ENCODE measurements at places on chromosomes 3 and 15. TPM values are rescaled to one million over a fixed set of nuclear protein-coding genes. Genes with fewer than 3 reads are reported as not detected.

GRCh38 chr3:133901083-133901482, 5.4 kb upstream of the RAB6B start:
- H3K27me3 ChIP-seq = peaks cover 62% of the 10 kb centered on the region
- no peak overlapping the region for H3K4me3 ChIP-seq
- H3K36me3 ChIP-seq = no peaks in the 10 kb centered on the region
- no peaks in the 10 kb centered on the region for H3K4me1 ChIP-seq

GRCh38 chr3:133377396-133377795, 22.5 kb upstream of the BFSP2 start:
- DNase-seq = no peak
- H3K4me3 ChIP-seq = no peak overlapping the region
- no peaks in the 10 kb centered on the region for H3K36me3 ChIP-seq
- no peaks in the 10 kb centered on the region for H3K27me3 ChIP-seq

DNA sequence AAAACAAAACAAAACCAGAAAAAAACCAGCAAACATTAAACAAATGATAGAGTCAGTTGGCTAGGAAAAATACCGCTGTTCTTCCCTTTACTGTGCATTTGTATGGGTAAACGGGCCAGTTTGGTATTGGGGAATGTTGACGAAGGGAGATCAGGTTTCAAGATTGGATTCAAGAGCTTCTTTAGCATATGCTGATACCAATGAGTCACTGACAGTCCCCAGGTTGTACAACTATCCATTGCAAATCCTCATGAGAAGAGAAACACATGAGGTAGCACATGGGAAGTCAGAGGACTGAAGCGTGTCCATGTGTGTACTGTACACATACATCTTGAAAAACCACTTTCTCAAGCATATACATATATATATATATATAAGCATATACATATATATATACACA, 25.6 kb downstream of the TIGIT start:
- no peaks in the 10 kb centered on the region for H3K27me3 ChIP-seq
- H3K27ac ChIP-seq = no peak overlapping the region
- DNase-seq = no peak
- H3K4me3 ChIP-seq = no peak overlapping the region
- peaks cover 15% of the 10 kb centered on the region for H3K4me1 ChIP-seq

The SEMA3F gene
- total RNA-seq = 23.6 TPM

GRCh38 chr3:149010966-149011365, 19.6 kb downstream of the GYG1 start:
- DNase-seq = no peak
- H3K27ac ChIP-seq = peak overlapping the region; percentile 54
- no peak overlapping the region for H3K4me3 ChIP-seq
- peaks cover 5% of the 10 kb centered on the region for H3K4me1 ChIP-seq
- H3K27me3 ChIP-seq = no peaks in the 10 kb centered on the region
- H3K36me3 ChIP-seq = peaks cover 23% of the 10 kb centered on the region

GRCh38 chr3:162491952-162492351, 995.3 kb downstream of the OTOL1 start:
- H3K27ac ChIP-seq = no peak overlapping the region
- no peak for DNase-seq
- no peaks in the 10 kb centered on the region for H3K36me3 ChIP-seq

The CMTM8 gene
- 33.8 TPM for total RNA-seq

- no peak for DNase-seq
- peaks cover 51% of the 10 kb centered on the region for H3K4me1 ChIP-seq
- H3K27me3 ChIP-seq = no peaks in the 10 kb centered on the region
- no peaks in the 10 kb centered on the region for H3K36me3 ChIP-seq
- no peak overlapping the region for H3K27ac ChIP-seq
- H3K4me3 ChIP-seq = no peak overlapping the region
Measured at GRCh38 chr3:78846718-78847117, 921.1 kb downstream of the ROBO1 start.

The TNFAIP8L3 gene
- total RNA-seq = 0.27 TPM

The PLA2G4E gene
- total RNA-seq = 0.09 TPM

DNA sequence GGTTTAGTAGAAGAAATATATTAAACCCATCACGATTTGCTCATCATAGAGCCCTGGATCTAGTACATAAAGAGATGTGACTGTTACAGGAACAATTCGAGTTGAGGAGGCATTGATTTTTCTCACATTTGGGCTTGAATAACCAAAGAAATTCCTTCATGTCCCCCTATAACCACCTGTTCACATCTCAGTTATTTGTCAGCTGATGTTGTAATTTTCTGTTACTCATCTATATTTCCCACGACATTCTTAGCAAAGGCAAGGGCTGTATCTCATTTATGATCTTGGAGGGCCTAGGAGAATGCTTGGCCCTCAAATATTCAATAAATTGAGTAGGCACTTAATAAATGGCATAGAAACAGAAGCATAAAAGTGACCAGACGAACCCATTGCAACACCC, 36.4 kb upstream of the GYG1 start:
- H3K4me1 ChIP-seq = peaks cover 12% of the 10 kb centered on the region
- DNase-seq = no peak
- H3K27me3 ChIP-seq = no peaks in the 10 kb centered on the region
- no peaks in the 10 kb centered on the region for H3K36me3 ChIP-seq
- no peak overlapping the region for H3K27ac ChIP-seq
- H3K4me3 ChIP-seq = no peak overlapping the region

The BRK1 gene
- total RNA-seq = 123 TPM

- no peaks in the 10 kb centered on the region for H3K27me3 ChIP-seq
- H3K4me1 ChIP-seq = peaks cover 23% of the 10 kb centered on the region
- H3K4me3 ChIP-seq = no peak overlapping the region
- H3K36me3 ChIP-seq = peaks cover 40% of the 10 kb centered on the region
- no peak for DNase-seq
Measured at GRCh38 chr3:184907681-184908649, 96.0 kb downstream of the VPS8 start.

The GNB4 gene
- total RNA-seq = 1.4 TPM

- H3K4me1 ChIP-seq = no peaks in the 10 kb centered on the region
- H3K27me3 ChIP-seq = no peaks in the 10 kb centered on the region
- H3K36me3 ChIP-seq = no peaks in the 10 kb centered on the region
- DNase-seq = no peak
- no peak overlapping the region for H3K4me3 ChIP-seq
Measured at GRCh38 chr3:106215047-106215446, 346.2 kb upstream of the CBLB start.

DNA sequence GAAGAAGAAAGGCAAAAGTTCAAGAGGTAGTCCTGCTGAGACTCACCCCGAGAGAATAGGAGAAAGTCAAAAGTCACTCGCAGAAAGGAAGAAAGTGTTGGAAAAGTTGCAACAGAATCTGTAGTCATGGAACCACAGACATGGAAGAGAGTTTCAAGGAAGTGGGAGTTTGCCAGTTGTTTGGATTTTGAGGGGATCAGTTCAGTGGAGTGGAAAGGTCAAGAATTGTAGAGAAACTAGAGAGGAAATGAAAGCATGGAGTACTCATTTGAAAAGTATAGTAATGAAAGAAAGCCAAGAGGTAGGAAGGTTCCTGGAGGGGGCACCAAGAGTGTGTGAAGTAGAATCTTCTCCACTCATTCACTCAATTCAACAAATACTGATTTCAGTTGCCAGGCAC, 34.7 kb downstream of the SPTSSB start:
- no peaks in the 10 kb centered on the region for H3K36me3 ChIP-seq
- H3K27me3 ChIP-seq = no peaks in the 10 kb centered on the region
- peaks cover 4% of the 10 kb centered on the region for H3K4me1 ChIP-seq
- DNase-seq = no peak

The GOLGA8Q gene
- not detected for total RNA-seq

All from progenitor cell of endocrine pancreas (in vitro differentiated cells).